ENCODE measurements at places on chromosomes 5 and 9.

DNA sequence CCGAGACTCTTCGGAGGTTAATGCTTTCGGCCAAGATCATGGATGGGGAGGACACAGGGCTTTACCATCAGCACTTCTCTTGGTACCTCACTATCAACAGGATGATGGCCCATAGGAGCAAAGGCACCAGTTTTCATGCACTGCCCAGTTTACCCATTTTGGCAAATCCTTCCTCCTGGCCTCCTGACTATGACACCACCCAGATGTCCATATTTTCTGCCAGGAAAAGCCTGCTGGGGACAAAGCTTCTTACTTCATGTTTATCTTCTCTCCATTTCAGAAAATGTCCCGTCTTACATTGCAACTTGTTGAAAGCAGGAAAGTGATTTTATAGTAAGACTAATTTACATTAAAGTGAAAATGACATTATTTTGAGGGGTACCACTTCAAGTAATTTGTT, 61.4 kb upstream of the GAS1 start:
- no peak for DNase-seq

DNA sequence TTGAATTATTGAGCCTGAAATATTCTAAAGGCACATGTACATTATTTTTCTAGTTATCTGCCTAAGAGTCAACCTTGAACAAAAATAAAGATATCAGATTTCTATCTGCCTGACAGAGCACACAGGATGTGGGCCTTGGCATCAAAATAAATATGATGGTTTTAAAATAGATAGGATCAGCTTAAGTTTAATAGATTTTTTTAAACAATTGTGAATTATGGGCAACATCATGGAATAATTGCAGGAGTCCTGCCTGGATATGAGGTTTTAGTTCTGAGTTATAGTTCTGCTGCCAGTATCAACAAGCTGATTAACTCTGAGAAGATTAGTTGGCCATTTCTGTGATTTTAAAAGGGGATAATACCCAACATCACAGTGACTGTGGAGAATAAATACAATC, 107.0 kb upstream of the PCA3 start:
- DNase-seq: no peak

GRCh38 chr9:110217656-110218099, 9.7 kb upstream of the C9orf152 start:
- DNase-seq: no peak

DNA sequence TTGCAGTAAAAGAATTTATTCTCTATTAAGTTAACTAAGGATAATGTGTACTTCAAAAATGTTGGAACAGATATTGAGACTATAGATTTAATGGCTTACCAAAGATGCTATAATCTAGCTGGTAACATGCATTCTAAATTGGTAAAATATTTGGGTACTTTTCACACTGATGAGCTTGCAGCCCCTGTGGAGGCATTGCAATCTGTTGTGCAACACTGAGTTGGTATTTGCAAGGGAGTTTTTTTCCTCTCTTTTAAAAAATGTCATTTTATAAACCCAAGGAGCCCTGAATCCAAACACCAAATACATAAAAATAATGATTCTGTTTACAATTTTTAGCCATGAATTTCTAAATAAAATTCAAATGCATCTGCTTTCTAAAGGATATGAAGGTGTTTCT, 944.8 kb downstream of the DTWD2 start:
- no peak for DNase-seq

DNA sequence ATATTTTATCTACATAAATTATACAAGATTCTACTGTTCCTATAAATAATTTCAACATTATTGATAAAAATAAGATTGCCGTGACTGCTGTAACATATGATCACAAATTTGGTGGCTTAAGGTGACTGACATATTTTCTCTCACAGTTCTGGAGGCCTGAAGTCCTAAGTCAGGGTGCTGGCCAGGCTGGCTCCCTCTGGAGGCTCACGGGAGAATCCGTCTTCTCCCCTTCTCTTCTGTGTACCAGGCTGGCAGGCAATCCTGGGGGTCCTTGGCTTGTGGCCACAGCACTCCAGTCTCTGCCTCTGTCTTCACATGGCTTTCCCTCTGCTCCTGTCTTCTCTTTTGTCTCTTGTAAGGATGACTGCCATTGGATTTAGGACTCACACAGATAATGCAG, 31.7 kb upstream of the IRX2 start:
- no peak for DNase-seq

DNA sequence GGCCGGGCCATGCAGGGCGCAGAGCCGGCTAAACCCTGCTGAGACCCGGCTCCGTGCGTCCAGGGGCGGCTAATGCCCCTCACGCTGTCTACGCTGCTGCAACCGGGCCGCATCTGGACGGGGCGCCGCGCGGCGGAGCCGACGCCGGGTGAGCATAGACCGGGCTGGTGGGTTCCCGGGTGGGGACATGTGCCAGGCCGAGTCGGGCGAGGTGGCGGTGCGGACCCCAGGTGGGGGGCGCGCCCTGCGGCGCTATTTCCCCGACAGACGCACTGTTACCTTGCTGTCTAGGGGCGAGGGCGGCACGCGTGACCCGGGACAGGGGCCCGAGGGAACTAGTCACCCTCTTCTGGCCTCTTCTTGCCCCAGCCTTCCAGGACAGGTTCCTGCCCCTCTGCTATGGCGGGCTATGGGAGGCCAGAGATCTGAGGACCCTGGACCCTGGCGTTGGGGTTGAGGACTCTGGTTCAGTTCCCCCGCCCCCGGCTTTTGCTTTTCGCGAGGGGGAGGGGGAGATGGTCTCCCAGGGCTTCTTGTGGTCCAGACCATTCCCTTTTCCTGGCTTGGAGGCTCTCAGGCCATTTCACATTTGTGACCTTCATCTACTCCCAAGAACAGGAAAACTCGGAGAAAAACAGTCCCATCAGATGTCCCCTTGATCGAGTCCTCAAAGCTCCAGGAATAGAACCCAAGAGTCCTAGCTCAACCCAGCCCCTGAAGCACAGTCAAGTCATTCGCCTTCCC, 536 bp downstream of the SLC27A4 start:
- no peak for DNase-seq

DNA sequence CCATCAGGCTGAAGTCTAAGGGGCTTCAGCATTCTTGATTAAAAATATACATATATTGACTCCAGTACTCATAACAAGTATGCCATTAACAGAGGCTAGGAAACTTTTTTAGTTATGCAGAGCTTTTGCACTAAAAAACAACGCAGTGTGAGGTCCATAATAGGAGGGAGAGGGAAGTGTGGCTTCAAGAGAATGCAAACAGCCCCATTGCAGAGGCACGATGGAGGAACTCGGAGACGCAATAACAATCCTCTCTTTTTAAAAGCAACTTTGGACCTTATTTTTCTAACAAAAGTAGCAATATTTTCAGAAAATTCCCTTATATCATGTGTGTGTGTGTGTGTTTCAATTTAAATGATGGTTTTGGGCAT, 150.0 kb upstream of the PTCH1 start:
- DNase-seq: no peak

DNA sequence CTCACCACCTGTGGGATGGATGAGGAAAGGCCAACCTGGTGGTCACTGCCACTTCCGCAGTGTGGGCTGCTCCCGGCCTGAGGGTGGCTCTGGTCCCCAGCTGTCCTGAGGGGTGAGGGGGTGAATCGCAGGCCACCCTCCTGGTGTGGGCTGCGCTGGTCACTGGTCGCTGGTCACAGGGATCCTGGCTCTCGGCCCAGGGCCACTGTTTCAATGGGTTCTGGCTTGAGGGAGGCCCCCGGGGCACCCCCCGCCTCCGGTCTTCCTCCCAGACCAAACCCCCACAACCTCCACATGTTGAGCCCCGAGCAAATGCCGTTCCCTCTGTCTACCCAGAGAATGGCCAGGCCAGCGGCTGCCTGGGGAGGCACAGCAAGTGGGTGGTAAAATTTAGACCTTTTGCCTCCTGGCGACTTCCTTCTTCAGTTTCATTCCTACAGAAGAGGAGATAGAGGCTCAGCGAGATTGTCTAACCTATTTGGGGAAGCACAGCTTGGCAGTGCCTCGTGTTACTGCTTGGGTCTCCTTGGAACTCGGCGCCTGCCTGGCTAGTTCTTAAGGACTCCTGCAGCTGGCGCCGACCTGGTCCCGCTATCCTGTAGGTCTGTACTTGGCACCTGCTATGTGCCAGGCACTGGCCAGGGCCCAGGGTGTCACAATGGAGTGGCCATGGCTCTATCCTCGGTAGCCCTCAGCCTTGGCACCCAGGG, 48.2 kb downstream of the RXRA start:
- no peak for DNase-seq

DNA sequence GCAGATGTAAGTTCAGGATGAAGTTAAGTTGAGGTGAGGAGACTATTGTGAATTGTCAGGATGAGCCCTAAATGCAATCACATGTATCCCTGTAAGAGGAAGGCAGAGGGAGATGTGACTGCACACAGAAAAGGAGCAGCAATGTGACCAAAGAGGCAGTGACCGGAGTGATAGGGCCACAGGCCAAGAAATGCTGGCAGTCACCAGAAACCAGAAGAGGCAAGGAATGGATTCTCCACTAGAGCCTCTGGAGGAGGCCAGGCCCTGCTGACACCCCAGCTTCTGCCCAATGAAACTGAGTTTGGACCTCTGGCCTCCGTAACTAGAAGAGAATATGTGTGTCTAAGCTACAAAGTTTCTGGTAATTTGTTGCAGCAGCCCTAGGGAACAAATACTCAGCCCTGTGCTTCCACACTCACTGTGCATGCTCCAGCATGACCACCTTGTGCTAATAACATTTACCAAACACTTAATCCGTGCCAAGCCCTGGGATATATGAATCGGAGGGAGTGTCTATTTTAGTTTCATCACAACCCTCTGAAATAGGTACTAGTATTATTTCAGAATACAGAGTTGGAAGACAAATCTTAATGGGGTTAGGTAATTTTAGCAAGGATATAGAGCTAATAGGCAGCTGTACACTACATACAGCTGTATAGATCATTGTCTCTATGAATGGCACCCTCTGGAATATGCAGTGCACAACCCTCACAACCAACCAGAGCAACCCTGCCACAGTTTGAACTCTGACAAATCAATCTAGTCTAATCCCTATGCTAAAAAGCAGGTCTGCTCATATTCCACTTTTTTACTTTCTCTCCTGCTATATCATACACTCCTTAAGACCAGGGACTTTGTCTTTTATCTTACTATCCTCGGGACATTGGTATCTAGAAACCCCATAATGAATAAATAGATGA, 7.8 kb upstream of the GPX8 start:
- no peak for DNase-seq

DNA sequence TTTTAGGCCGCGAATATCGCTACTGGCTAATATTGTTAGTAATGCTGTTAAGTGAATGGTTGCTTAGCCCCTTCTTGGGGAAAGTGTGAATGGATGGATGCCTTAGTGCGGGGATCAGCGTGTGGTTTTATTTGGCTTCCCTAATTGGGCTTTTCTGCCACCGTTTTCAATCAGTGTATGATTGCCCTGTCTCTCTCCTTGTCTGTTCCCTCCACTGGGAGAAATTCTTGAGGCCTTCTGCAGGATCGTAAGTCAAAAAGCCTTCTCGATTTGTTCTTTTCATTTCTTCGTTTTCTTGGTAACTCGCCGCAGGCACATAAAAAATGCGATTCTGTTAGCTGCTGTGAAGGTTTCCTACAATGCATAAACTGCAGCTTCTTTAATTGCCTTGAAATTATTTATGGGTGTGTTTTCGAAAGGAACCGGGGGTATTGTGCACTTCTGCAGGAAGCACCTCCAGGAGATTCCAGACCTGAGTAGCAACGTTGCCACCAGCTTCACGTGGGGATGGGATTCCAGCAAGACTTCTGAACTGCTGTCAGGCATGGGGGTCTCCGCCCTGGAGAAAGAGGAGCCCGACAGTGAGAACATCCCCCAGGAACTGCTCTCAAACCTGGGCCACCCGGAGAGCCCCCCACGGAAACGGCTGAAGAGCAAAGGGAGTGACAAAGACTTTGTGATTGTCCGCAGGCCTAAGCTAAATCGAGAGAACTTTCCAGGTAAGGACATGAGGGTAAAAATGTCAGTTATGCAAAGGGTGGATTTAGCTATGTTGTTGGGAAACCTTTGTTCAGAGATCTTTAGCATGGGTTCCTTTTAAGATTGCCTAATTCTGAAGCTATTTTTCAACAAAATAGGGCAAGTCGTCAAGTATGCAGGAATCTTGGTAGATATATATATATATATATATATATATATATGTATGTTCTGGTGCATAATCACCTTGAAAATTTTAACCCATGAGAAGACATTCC, 700 bp downstream of the SKP2 start:
- DNase-seq: no peak

GRCh38 chr5:170494041-170494440, 9.8 kb upstream of the KCNIP1 start:
- DNase-seq: no peak

GRCh38 chr5:131589510-131590348, 45.3 kb downstream of the RAPGEF6 start:
- DNase-seq: no peak

- DNase-seq: no peak
Observed at GRCh38 chr5:58121391-58121790, 338.5 kb downstream of the PLK2 start.
